ENCODE measurements at places on chromosomes 7 and 10.

DNA sequence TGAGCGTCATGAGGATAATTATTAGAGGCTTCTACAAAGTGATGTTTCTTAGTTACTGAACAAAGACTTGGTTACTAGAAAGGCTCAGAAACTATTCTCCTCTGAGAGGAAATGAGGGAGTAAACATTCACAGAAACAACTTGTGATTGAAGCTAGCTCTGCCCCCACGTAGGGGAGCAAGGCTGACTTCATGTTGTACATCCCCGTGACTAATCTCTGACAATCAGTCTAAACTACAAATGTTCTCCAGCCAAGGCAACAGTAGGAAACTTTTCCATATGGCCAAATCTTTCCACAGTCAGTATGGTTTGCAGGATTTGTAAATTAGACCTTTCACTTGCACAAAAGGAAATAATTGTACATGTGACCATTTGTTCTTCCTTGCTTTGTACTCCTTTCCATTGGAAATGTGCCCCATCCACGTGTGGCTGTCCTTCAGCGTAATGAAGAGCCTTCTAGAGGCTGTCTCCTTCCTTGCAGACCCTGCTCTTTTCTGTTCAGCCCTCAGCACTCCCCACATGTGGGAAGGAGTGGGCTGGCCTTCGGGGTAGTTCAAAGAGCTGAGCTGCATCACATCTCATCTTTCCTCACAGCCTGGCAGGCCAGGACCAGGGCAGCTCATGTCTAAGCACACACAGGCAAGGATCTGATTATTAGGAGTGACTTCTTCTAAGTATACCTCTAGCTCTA, 93.5 kb downstream of the PCGF5 start:
- no peak for DNase-seq

- DNase-seq, result no peak
Observed at GRCh38 chr7:135879233-135879632, 97.9 kb downstream of the MTPN start.

DNA sequence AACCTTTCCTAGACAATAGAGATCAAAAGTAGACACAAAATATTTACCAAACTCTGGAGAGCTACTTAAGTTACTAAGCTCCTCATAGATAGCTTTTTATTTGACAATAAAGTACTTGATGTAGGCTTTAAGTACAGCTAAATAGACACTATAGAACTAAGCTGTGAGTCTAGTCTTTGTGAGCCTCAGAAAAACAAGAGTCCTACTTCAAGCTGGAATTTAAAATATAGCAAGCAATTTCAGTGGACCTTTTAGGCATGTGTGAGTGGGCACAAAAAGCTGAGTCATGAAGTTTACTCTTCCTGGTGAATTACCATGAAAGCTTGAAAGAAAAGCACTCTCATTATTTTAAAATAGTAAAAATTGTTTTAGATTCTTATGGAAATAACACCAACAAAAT, 76.1 kb downstream of the ADD3 start:
- DNase-seq, result no peak

DNA sequence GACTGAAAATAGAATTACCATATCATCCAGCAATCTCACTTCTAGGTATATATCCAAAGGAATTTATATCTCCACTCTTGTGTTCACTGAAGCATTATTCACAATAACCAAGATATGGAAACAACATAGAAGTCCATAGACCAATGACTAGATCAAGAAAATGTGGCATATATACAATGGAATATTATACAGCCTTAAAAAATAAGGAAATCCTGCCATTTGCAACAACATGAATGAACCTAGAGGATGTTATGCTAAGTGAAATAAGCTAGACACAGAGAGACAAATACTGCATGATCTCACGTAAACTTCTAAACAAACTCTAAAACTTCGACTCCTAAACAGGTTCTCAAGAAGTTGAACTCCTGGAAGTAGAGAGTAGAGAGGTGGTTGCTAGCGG, 254.5 kb downstream of the SKIDA1 start:
- DNase-seq, result no peak

DNA sequence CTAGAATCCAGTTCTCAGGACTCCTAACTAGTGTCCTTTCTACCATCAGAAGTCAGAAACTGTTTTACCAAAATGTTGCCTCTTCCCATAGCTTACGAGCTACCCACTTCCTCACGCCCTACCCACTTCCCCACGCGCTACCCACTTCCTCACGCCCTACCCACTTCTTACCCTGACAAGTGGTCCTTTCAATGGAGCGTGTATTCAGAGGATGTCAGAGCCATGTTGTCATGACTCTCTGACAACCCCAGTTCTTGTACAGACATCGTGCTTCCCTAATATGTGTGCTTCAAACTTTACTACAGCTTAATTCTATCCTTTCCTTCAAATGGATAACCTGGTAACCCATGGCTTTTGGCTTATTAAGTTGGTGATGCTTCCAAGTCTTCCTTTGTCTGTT, 84.8 kb upstream of the PHF14 start:
- no peak for DNase-seq

GRCh38 chr7:115216652-115217051, 294.8 kb downstream of the MDFIC start:
- no peak for DNase-seq
